Urothelium cell line (cell line): ENCODE measurements at places on chromosomes 6 and 20.

- DNase-seq, result no peak
Measured at GRCh38 chr20:58638467-58639181, 12.5 kb upstream of the STX16 start.

DNA sequence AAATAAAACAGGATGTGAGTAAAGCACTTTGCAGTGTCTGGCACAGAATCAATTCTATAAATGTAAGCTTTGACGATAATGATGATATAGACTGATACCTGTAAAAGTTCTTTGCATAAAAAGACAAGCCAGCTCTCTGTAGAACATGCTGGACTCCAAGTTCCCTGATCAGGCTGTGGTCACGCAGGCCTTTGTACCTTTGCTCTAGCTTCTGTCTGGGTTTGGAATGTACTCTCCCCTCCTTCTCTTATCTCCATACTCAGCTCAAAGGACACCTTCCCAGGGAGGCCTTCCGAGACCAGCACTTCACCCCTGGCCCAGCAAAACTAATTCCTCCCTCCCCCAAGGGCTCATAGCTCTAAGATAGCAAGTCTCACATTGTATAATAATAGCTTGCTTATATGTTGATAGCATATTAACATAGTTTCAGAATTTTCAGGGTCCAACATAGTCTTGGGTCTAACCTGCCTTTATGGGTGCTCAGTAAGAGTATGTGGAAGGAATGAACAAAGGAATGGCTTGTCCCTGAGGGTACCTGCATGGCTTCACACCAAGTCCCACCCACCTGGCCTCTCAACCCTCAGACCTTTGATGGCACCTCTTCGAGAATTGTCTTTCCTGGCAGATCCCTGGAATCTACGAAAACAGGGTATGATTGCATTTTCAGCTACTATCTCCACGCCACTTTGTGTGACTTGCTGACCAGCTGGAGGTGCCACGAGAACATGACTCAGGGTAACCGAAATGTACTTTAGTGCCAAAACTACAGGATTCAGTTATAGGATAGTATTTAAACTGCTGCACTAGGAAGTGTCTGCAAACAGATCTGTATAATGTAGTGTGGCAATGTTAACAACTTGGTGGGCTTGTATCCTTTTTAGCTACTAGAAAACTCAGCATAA, 41.7 kb upstream of the PIM1 start:
- no peak for DNase-seq

GRCh38 chr6:1703091-1703855, 93.6 kb downstream of the FOXC1 start:
- no peak for DNase-seq

DNA sequence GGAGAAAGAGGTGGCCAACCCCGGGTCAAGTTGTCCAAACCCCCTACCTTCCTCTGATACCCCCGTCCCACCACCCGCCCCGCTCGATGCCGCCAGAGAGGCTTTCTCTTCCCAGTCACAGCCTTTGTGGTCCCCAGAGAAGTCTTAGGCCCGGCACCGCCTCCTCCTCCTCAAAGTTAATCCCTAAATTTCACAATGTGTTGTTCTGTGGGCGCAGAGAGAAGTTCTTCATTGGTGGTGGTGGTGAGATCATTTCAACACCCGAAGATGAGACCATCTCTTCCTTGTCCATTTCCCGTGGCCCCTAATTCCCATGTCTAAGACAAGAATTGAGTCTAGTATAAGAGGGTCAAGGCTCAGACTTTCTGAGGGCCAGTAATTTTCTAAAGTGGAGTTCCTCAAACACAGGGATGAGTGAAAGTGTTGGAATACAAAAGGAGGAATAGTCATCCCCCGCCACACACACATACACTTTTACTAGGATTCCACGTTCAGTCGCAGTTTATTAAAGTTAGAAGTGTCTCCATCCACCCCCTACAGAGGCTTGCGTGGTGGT, 10.4 kb downstream of the TRIM31 start:
- no peak for DNase-seq

GRCh38 chr6:1770435-1770843, 160.7 kb downstream of the FOXC1 start:
- DNase-seq, result no peak

- no peak for DNase-seq
Measured at GRCh38 chr20:10359621-10360040, 74.4 kb downstream of the MKKS start.

- DNase-seq, result no peak
Measured at GRCh38 chr20:35883336-35883777, 70.9 kb downstream of the SCAND1 start.

DNA sequence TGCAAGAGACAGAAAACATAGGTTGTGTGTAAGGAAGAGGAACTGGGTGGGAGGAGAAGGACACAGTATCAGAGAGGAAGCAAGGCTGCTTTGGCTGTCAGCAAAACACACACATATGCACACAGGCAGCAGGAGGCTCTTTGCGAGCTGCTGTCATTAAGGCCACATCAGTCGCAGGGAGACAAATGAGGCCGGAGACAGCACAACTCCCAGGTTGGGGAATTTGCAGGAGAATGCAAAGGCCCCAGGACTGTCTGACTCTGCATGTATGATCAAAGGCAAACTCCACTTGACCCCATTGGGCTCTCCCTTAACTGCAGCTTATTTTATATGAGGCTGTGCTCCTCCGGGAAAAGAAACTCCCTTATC, 35.3 kb downstream of the METTL24 start:
- DNase-seq, result no peak

DNA sequence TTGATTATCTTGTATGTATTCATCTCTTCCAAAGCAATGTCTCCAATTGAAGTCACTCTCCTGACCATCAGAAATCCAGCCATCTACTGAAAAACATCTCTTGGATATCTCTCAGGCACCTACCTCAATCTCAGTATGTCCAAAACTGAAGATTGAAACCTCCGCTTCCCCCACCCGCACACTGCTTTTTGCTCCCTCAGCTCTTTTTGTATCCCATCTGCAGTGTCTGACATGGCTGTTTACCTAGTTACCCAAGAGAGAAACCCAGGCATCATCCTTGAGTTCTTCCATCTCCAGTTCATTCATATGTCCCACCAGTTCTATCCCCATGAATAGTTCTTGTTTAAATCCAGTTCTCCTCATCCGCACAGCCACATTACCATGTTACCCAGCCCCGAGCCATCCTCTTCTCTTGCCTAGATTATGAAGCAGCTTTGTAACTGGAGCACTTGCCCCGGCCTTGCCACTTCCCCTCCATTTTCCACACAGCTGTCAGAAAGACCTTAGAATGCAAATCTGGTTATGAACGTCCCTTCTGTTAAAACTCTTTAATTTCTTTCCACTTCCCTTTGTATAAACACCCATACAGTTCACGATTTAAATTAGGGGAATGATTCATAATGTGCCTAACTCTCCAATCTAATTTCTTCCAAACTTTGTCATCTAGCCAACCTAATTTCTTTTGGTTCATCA, 40.5 kb upstream of the GCLC start:
- no peak for DNase-seq

- DNase-seq, result no peak
Measured at GRCh38 chr20:48541581-48542071, 286.2 kb downstream of the PREX1 start.

- DNase-seq, result no peak
Measured at GRCh38 chr20:48201885-48202284, 416.6 kb upstream of the SULF2 start.

- no peak for DNase-seq
Measured at GRCh38 chr6:12232821-12233220, 57.3 kb upstream of the EDN1 start.

GRCh38 chr6:30321692-30322388, 4.9 kb upstream of the TRIM39 start:
- no peak for DNase-seq

- DNase-seq, result peak; percentile 55
Measured at GRCh38 chr20:13788167-13788834, 3.5 kb downstream of the NDUFAF5 start.

- no peak for DNase-seq
Measured at GRCh38 chr20:17634661-17635331, 47.2 kb downstream of the RRBP1 start.

GRCh38 chr20:64065974-64066343, 3.0 kb downstream of the TCEA2 start:
- DNase-seq, result peak; percentile 78

GRCh38 chr6:121652726-121653623, 217.5 kb downstream of the GJA1 start:
- DNase-seq, result peak; percentile 33

DNA sequence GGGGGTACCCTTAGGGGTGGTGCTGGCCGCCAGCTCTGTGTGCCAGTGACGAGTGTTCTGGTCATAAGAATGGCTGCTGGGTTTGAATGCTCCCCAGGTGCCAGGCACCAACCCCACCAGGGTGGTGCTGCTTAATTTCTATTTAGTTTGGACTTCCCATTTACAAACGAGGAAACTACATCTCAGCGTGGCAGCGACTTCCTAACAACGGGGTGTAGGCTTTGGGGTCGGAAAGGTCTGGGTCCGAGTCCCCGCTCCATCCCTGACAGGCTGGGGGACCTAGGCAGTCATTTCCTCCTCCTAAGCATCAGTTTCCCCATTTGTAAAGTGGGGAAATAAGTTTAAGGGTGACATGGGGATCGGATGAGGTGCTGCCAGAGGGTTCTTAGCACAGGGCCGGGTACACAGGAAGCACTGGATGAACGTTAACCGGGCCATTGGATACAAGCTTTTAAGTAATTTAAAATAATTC, 30.3 kb downstream of the CEBPB start:
- DNase-seq, result no peak

GRCh38 chr6:155085582-155086257, 90.6 kb downstream of the TIAM2 start:
- peak; percentile 82 for DNase-seq

- no peak for DNase-seq
Measured at GRCh38 chr20:47574616-47575364, 73.1 kb downstream of the NCOA3 start.

- DNase-seq, result no peak
Measured at GRCh38 chr6:21078497-21078896, 515.1 kb upstream of the SOX4 start.

GRCh38 chr6:31896493-31896855, 1.0 kb downstream of the EHMT2 start:
- no peak for DNase-seq
